GM13976 (cell line): ENCODE measurements at places on chromosomes 11 and 22.

- DNase-seq, result no peak
Measured at GRCh38 chr22:41458161-41458728, 10.2 kb downstream of the PHF5A start.

DNA sequence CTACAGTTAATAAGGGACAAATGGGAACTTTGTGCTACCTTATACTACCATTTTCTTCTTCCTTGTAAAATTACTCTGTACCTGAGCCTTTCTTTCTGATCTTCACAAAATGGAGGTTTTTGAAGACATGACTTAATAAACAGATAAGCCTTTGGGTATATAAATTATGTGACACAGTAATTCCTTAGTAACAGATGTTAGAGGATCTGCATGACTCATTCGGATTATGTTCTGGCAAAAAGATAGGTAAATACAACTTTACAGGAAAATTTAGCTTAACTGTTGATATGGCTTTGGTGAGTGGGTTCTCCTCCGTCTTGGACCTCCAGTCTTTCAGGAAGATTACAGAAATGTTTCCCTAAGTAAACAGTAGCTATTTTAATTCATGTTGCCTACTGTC is 61.8 kb downstream of the BID start:
- no peak for DNase-seq

DNA sequence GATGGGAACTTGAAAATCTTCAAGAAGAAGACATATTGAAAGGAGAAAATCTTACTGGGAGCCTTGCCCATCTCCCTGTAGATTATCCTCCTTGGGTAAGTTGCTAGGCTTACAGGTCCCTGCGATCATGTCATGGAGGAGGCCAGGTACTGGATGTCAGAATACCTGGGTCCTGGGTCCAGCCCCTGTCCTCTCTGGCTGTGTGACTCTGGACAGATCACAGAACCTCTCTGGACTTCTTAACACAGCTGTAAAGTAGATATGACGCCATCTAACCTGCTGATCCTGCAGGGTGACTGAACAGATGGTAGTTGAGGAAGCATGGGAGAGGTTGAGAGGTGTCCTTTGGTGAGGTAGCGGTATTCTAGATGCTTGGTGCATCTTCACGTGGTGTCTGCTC is 4.1 kb downstream of the TSKU start:
- DNase-seq, result no peak

GRCh38 chr11:14423633-14424032 is 64.7 kb upstream of the RRAS2 start:
- DNase-seq, result no peak

DNA sequence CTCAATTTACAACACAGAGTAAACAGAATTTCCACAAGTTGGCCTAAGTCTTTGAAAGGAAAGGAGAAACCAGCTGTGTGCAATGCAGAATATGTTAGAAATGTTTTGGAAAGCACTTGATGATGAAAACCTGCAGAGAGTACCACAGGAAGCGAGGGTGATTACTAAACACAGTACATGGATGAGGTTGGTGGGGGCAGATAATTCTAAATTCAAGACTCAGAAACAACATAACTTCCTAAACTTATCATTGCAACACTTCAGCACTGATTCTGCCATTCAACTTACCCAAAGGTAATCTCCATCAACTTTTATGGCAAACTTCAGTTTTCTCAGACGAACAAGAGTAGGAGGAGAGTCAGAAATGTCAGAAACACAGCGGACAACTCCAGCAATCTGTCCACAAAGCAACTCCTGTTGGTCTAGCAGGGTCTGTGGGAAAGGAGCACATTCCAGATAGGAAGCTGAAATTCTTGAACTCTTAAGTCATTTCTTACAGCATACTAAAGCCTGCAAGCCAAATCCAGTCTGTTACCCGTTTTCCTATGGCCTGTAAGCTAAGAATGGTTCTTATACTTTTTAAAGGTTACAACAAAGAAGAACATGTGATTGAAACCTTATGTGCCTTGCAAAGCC is 6.8 kb downstream of the HPS4 start:
- DNase-seq, result no peak
